ENCODE measurements at places on chromosomes 16 and 17.

DNA sequence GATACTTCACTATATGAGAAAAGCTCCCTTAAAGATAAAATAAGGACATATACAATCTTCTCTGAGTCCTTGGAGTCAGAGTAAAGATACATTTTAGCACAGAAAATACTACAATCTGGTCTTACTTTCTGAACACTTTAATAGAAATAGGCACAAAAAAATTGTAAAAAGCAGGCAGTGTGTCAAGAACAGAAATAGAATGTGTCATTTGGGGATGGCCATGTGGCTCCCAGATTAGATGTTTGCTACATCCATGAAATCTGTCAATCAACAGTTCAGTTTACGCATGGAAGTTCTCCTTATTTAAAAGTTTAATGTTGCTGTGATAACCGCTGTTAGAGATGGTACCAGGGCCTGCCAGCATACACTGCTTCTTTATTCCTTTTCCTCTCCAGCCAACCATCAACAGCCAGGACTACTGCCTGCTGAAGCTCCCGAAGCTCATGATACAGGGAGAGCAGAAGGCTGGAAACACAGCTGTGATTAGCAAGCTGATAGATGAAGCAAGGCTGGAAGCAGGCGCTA lies 278.5 kb downstream of the CEP112 start:
- no peak for DNase-seq

DNA sequence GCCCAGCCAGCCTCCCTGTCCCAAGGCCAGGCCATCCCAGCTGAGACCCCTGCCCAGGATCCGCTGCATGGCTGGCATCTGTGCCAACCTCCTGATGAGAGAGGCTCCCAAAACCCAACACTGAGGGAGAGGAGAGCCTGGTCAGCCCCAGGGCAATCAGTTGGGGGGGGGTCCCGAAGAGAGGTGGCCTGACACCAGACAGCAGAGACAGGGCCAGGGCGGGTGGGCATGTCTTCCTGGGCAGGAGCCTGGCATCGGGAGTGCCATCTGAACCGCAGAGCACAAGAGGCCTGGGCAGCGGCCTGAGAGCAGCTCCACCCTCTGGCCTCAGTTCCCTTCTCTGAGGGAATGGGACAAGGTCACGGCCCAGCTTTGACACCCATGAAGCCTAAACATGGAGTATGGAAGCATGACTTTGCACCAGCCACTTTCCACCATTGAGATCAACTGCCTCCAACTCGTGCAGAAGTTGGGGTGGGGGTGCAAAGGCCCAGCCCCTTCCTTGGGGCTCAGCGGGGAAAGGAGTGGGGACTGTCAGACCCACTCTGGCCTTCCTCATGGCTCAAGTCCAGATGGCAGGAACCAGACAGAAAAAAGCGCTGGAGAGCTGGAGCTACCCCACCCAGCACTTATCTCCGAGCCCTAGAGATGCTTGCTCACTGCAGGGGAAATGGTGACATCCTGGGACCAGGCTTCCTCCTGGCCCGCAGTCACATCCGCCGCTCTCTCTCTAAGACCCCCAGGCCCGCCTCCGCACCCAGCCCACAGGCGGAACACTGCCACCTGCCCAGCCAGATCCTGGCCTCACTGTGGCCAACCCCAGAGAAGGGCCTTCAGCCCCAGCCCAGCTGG lies 9.7 kb downstream of the RHBDF2 start:
- no peak for DNase-seq

- no peak for DNase-seq
These were observed 27.5 kb downstream of the TMC7 start for GRCh38 chr16:19011169-19011731.

- DNase-seq, result no peak
These were observed 54.3 kb upstream of the B4GALNT2 start for GRCh38 chr17:49078248-49078647.

- no peak for DNase-seq
These were observed 6.2 kb downstream of the BRCA1 start for GRCh38 chr17:43118679-43119615.

- DNase-seq, result no peak
These were observed 622.2 kb upstream of the SALL1 start for GRCh38 chr16:51773071-51773890.

- DNase-seq, result no peak
These were observed 51.1 kb downstream of the ADAMTS18 start for GRCh38 chr16:77383606-77384187.

DNA sequence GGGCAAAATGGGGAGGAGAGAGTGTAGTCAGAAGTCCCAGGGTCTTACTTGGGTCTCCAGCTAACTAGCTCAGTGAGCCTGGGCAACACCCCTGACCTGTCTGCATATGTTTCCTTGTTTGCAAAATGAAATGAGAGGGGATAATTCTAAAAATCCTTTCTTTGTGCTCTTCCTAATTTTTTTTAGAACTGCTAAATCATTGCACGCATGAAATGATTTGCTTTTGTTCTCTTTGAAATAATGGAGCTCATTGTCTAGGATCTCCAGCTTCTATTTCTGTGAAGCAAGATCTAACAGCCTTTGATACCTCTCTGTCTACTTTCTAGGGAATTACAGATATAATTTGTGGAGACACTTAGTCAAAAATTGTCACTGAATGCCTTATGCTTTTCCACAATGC lies 181.3 kb downstream of the CDH13 start:
- no peak for DNase-seq

GRCh38 chr17:1367351-1367745 lies 32.7 kb downstream of the YWHAE start:
- DNase-seq, result no peak

DNA sequence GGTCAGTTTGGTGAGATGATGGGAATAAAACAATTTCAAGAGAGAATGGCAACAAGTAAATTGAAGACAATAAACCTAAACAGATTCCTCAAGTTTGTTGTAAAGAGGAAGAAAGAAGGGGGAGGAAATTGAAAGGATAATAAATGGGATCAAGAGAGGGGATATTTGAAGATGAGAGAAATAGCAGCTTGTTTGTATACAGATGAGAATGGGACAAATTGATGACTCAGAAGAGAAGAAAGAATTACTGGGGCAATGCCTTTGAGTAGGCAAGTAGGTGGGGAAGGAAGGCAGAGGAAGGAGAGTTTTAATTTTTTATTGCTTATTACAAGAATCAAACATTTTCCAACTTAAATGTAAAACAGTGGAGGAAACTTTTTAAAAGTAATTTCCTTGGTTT lies 98.3 kb downstream of the CHD9 start:
- DNase-seq, result no peak

GRCh38 chr16:17685447-17685846 lies 214.7 kb upstream of the XYLT1 start:
- DNase-seq, result no peak

DNA sequence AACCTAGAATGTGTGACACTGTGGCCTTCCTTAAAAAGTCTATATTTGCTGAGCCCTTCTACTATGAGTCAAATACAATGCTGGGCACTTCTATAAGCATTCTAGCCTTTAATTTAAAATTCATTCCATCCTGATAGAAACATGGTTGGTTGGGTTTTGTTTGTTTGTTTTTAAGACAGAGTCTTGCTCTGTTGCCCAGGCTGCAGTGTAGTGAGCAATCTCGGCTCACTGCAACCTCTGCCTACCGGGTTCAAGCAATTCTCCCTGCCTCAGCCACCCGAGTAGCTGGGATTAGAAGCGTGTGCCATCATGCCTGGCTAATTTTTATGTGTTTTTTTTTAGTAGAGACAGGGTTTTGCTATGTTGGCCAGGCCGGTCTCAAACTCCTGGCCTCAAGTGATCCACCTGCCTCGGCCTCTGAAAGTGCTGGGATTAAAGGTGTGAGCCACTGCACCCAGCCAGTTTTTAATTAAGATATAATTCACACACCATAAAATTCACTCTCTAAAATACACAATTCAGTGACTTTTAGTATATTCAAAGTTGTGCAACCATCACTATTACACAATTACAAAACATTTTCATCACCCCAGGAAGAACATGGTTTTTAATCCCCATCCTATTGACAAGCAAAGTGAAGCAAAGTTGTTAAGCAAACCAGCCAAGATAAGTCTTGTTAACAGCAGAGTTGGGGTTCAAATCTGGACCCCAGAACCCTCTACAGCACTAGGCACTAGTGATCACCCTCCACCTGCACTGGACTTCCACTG lies 42.8 kb downstream of the CMTM4 start:
- DNase-seq, result no peak

DNA sequence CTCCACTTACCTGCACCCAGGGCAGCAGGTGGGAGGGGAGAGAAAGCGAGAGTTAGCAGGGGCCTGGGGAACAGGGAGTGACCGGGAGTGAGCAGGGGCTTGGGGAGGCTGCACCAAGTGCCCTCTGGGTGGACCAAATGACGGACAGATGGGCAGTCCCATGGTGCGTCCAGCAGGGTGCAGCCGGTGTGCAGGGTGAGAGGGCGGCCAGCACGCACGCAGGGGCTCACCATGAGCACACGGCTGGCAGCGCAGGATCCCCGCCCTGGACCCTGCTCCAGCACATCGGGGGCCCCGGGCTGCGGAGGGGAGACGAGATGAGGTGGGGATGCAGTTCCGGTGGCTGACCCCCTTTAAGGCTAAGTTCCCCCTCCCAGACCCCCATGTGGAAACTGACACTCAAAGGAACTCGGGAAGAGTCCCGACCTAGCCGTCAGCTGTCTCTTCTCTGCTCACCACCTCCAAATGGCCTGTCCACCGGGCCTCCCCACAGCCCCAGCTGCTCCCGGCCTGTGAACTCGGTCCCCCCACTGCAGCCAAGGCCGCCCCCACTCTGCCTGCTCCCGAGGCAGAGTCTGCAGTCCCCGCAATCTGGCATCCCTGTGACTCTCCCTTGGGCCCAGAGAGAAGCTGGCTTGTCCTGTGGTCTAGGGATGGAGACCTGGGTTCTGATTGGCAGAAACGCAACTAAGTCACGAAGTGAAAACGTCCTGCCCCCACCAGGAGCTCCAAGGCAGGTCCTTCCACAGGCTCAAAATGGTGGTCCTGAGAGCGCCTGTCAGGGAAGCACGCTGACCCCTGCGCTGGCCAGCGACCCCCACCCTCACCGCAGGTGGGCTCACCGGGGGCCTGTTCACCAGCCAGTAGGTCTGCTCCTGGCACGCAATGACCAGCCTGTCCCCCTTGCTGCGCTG lies 2.9 kb downstream of the RGS11 start:
- no peak for DNase-seq

GRCh38 chr17:14417336-14417735 lies 116.5 kb downstream of the HS3ST3B1 start:
- no peak for DNase-seq

GRCh38 chr16:72172105-72173034 lies at the start of gene PMFBP1:
PMFBP1 (minus strand) TSS chr16:72172155; CDS start chr16:72171208, 947 bp downstream.
- no peak for DNase-seq

GRCh38 chr16:80614908-80615671 lies 74.3 kb downstream of the DYNLRB2 start:
- DNase-seq, result no peak

GRCh38 chr16:88034770-88035169 lies 83.5 kb downstream of the BANP start:
- DNase-seq, result no peak

- no peak for DNase-seq
These were observed 6.8 kb upstream of the SDR42E1 start for GRCh38 chr16:82017911-82018568.

DNA sequence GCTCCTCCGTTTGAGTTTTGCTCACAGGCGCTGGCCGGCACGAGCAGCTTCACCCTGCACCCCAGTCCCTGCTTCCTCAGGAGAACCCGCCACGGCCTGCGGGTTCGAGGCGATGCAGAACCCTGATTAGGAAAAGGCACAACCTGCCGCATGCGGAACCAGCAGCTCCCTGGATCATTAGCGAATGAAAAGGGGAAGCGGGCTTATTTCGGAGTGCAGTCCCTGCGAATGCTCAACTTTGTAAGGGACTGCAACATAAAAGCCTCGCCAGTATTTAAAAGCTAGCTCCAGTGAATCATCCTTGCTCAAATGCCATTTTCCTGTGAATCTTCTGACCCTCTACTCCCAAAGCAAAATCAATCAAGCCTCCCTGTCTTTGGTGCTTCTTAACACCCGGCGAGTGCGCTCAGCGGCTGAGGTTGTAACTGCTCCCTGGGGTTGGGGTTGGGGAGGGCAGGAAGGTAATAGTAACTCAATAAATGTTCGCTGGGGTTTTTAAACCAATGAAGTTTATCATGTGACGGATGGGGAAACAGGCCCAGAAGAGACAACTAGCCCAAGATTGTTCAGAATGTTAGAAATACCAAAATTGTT lies 678 bp upstream of the AKAP10 start:
- DNase-seq, result no peak

GRCh38 chr17:15947976-15948752 lies 3.2 kb downstream of the ADORA2B start:
- DNase-seq, result no peak

DNA sequence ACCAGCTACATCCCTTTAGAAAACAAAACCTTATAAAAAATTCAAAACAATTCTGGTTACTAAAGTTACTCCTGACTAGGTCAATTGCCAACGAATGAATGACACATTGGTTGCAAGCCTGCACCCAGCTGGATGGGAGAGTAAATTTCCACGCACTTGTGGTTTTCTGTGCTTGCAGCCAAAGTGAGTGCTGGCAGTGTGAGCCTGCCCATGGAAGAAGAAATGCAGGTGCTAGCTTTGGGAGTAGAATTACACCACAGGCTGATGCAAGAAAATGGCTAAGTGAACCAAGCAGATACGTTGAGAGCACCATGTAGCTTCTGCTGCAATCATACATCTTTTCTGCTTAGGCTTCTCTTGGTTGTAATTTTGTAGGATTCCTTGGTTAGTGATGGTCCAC lies 74.6 kb downstream of the SYCE1L start:
- no peak for DNase-seq

Data from activated CD4-positive, CD25-positive, alpha-beta regulatory T cell (primary cell).